ENCODE measurements at places on chromosomes 7 and 10.

- DNase-seq: no peak
These were observed 29.8 kb downstream of the RSU1 start for GRCh38 chr10:16787361-16787791.

DNA sequence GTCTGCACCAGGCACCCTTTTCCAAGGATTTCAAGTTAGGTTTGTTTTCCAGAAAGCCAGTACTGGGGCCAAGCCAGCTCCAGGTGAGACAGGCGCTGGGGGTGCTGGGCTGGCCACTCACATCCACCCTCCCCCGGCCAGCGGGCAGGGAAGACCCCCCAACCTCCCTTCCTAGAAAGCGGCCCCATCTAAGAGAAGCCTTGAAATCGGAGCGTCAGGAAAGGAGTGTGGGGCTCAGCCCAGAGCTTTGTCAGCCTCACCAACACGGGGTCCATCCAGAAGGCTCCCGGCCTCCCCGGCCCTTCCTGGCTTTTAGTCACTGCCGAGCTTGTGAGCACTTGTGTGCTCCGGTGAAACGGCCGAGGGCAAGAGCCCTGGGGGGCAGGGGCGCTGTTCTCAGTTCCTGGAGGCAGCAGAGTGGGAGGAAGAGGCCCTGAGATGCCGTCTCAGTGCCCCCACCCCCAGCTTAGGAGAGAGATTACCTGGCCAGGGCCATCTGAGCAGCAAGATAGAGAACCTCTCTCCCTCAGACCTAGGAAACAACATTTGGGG, 39.6 kb downstream of the PDGFA start:
- no peak for DNase-seq

DNA sequence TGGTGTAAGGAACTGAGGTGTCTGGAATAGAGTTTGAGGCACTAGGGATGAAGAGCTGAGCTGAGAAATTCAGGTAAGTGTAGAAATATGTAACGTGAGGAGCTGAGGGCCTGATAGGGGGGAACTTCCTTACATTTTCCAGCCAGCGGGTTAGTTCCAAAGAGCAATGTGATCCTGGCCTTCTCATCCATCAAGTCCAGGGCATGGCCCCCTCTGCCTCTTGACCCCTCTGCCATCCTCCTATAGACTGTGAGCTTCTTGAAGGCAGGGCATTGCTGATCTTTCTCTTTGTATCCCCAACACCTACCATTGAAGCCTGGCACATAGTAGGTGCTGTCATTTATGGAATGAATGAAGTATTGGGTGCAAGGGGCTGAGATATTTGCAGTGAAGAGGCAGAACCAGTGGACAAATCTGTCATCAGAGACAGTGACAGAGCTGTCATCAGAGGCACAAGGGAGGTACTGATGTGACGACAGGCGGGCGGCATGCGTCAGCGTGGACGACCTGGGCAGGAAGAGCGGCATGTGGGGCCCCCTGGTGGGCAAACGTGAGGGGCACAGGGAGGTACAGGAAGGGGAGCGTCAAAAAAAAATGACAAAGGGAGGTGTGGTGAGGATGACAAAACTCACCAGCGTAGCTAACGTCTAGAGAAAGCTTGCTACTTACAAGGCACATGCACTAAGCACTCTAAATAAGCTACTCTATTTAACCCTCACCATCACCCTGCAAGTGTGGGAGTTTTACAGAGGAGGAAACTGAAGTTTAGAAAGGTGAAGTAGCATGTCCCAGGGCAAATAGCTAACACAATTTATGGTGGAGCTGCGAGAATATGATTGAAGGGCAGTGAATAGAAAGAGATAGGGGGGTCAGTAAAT, 5.2 kb upstream of the CAMK2G start:
- no peak for DNase-seq

GRCh38 chr10:89665302-89665701, 20.3 kb upstream of the PANK1 start:
- no peak for DNase-seq

GRCh38 chr7:142897691-142898090, 12.1 kb upstream of the TRPV6 start:
- no peak for DNase-seq

DNA sequence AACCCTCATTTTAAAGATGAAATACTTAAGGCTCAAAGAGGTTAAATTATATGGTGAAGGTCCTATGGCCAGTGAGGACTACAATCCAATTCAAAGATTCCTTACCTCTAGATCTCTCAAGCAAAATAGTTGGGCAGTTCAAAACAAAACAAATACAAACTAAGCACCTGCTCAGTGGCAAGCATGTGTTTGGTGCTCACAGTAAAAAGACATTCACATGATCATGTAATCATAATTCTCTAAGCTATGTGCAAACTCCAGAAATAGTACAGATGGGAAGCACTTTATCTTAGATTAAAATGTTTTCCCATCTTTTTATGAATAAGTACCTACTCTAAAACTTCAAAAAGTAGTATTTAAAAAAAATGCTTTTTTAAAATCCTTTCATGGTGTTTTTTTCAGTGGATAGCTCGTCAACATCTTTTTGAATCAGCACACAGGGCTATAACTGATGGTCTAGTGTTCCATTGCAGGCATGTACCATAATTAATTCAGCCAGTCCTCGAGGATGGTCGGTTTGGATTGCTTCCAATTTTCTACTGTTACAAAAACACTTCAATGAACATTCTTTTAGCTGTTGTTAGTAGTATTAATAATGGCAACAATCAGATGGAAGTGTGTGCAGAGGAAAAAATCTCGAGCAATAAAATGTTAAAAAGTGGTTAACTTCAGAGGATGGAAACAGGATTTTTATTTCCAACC, 58.4 kb downstream of the CHCHD3 start:
- DNase-seq: no peak

- DNase-seq: no peak
These were observed 44.4 kb downstream of the SLC35G1 start for GRCh38 chr10:93938140-93938539.
